AG08395 (cell line): ENCODE measurements at places on chromosomes 7 and 10.

GRCh38 chr7:24457219-24457558, 116.1 kb upstream of the PALS2 start:
- DNase-seq, result no peak

- no peak for DNase-seq
Observed at GRCh38 chr7:1639071-1639470, 31.0 kb upstream of the ELFN1 start.

DNA sequence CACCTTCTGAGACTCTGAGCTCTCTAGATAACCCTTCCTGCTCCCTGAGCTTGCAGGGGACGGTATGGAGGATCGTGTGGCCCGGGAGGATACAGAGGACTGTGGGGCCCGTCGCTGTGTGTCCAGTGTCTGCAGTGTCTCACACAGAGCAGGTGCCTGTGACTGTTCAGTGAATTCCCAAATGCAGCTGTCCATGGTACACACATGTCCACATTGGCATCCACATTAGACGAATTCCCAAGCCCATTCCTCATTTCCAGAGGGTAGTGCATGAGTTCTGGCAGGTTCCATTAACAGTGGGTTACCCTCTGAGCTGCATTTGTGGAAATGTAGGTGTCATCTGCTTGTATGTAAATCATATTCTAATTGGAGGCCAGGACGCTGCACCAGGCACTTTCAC, 39.5 kb downstream of the WDFY4 start:
- no peak for DNase-seq

- no peak for DNase-seq
Observed at GRCh38 chr10:70985824-70986622, 97.7 kb upstream of the PCBD1 start.

DNA sequence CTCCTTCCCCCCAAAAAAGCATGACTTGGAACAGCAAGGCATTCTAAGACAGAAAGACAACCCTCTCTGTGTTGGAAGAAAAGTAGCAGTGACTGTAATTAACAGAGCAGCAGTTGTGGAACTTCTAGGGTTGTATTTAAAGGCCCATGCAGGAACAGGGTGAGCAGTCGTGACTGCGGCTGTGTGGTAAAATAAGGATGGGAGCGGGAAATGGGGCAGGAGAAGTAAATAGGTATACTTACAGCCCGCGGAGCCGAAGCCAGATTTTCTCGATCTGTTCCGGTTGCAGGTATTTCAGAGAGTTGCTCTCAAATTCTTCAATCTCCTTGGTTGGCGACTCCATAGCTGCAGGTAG, 179 bp downstream of the PDE1C start:
- DNase-seq, result no peak

DNA sequence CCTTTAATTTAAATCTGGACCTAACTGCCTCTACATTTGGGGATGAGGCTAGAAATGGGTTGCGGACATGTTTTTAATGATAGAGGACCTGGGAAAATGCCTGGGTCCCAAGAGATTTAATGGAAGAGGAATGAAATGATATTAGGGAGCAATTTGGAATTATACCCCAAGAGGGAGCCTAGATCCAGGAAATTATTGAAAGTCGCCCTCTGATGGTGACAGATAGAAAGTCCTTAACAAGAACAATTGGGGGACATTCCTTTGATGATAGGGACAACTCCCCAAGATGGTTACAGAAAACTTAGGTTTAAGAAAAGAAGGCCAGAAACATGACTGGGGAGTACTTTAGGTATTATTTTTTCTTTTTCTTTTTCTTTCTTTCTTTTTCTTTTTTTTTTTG, 9.5 kb upstream of the TSGA13 start:
- peak; percentile 60 for DNase-seq

- DNase-seq, result peak; percentile 93
Observed at GRCh38 chr7:154928136-154929005, 74.6 kb downstream of the PAXIP1 start.

DNA sequence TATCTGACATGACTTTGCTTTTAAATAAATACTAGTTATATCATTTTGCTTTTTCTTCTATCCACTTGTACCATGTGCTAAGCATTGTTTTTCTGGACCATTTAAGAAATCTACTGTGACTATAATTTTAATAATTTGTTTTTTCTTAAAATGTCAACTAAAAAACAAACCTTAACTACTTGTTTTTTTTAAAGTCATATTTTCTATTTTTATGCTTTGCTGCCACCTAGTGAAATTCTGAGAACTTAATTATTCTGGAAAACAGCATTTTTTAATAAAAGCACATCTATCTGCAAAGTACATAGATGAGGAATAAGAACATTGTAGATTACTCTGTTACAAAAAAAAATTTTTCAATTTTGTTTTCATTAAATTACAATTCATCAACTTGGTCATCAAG, 47.4 kb downstream of the ORC5 start:
- peak; percentile 26 for DNase-seq

- peak; percentile 55 for DNase-seq
Observed at GRCh38 chr7:26958834-26959233, 94.4 kb upstream of the SKAP2 start.

DNA sequence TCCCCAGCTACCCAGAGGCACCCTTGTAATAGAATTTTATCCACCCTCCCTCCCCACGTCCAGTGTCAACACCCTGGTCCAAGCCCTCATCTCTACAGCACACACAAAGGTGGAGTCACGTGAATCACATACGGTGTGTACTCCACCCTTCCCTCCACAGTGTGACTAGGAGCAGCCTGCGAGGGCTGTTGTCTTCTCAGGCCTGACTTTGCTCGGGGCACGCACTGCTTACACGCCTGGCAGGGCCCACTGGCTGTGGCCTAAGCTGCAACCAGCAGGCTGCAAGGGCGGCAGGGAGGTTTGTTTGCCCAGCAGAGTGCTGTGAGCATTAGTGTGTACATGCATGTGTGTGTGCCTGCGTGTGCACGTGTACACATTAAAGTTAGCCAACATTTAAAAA, 93.7 kb downstream of the COBL start:
- DNase-seq, result no peak

DNA sequence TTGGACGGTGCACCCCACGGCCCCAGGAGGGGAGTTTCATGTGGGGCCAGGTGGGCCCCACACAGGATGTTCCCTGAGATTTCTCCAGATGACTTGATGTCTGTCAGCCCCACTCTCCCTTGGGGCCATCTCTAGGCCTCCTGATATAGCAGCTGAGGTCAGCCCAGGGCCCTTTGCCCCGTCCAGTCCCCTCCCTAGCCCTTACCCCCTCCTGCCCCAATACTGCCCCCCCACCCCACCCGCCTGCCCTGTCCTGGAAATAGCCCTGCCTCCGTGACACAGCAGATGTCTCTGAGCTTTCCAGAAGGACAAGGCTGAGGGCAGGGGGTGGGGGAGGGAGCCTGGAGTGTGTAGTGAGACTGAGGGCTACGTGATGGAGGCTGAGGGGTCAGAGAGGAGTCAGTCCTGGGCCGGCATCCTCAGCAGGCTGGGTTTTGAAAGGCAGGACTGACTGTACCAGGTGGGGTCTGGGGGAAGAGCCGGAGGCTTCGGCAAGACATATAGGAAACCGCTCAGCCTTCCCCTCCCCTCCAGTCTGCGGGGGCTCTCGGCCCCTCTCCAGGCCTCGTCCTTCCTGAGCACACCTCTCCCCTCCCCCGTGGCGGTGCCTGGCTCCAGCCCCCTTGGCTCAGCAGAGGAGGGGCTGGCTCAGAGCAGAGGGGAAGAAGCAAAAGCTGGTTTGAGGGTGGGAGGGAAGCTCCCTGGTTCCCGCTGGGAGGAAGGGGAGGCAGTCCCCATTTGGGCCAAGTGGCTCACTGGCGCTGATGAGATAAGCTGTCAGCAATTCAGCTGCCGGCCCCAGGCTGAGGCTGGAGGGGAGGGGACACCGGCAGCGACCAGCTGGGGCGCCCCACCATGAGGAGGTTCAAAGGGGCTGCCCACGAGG, 2.0 kb downstream of the FLNC start:
- DNase-seq, result peak; percentile 41

GRCh38 chr7:45198986-45199385, 41.4 kb downstream of the RAMP3 start:
- DNase-seq, result no peak

DNA sequence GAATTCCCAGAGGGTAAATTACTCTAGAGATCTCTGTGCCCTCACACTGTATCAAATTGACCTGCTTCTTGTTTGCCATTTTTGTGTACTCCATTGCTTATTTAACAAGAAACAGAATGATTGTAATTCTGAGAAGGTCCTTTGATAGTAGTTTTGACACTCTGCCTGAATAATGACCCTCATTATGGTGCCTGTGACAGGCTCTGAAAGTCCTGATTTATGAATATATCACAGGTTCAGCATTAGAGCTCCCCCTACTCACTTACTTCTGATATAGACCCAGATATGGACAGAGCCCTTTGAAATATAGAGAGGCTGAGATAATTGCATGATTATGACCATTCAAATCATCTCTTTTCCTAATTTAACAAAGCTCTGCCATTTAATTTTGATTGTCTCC, 465.2 kb downstream of the MDFIC start:
- no peak for DNase-seq

DNA sequence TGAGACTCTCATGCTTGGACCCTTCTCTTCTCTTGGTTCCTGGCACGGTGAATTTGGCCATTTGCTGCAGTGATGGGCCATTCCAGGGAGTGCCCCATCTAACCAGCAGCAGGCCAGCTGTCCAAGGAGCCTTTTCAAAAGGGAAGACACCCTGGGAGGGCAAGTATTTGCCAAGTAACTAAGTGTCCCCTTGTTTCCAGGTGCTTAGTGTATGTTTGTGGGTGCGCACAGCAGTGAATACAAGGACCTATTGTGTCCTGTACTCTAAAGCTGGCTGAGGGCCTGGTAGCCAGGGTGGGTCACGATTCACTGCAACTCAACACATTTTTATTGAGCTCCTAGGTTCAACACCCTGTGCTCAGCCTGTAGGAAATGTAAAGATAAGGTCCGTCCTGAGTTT, 348.8 kb downstream of the RNLS start:
- no peak for DNase-seq

DNA sequence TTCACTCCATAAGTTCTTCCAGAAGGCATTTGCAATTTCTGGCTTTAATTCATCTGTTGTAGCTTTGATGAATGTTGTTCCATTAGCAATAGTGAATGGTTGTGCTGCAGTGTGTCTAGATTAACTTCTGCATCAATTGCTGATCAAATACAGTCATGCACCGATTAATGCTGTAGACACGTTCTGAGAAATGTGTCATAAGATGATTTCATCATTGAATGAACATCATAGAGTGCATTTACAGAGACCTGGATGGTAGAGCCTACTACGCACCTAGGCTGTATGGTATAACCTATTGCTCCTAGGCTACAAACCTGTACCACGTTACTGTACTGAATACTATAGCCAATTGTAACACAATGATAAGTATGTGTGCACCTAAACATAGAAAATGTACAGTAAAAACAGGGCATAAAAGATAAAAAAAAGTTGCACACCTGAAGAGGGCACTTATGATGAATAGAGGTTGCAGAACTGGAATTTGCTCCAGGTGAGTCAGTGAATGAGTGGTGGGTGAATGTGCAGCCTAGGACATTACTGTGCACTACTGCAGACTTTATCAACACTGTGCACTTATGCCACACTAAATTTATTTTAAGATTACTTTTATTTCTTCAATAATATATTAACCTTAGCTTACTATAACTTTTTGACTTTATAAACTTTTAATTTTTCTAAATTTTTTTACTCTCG, 170.7 kb downstream of the HERPUD2 start:
- DNase-seq, result no peak

- DNase-seq, result no peak
Observed at GRCh38 chr7:40836218-40836617, 701.4 kb downstream of the SUGCT start.

DNA sequence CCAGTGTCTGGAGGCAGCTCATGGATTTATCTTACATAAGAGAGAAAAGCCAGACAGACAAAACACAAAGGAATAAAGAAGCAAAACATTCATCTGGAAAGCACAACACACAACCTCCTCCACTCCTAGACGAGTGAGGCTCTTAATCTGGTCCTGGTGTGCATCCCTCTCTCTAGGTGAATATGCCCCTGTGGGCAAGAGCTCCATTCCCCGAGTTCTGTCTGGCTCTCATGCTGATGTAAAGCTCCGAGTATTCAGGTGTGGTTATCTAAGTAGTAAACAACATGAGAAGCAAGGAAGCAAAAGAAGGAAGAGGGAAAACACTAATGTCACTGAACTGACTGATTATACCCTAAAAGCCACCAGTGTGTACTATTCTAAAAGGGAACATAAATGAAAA, 47.9 kb upstream of the FEZF1 start:
- DNase-seq, result no peak

DNA sequence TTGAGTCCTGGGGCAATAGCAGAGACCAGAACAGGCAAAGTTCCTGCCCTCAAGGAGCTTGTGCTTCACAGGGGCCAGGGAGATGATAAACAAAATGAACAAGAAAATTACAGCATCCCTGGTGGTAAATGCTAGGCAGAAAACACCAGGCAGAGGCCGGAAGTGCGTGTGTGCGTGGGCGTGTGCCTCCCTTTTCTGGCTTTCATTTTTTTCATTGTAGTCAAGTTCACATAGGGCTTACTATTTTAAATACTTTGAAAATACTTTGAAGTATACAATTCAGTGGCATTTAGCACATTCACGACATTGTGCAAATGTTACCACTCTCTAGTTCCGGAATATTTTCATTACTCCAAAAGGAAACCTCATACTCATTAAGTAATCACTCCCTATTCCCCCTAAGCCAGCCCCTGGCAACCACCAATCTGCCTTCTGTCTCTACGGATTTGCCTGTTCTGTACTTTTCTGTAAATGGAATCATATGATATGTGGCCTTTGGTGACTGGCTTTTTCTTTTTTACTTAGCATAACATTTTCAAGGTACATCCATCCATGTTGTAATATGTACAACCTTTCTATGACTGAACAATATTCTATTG, 88.1 kb upstream of the PDCD4 start:
- DNase-seq, result no peak

GRCh38 chr10:70834441-70835151, 18.8 kb downstream of the SGPL1 start:
- DNase-seq, result no peak

DNA sequence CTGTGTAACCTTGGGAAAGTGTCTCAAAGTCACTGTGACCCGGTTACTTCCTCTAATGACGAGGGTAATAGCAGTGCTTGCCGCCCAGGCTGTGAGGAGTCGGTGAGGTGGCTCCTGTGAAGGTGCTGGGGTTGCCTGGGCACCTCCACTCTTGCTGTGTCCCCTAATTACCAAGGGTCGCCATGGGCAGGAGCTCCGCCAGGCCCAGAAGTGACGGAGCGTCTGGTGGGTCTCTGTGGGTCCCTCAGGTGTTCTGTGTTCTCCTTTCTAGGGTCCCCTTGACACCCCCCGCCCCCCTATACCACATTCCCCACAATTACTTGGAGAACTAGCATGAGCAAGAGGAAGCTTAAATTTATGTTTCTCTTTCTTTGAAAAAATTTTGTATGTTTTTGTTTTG, 161.5 kb downstream of the WDR37 start:
- DNase-seq, result no peak
